ENCODE measurements at places on chromosomes 7 and 10. TPM values are rescaled to one million over a fixed set of nuclear protein-coding genes. Genes with fewer than 3 reads are reported as not detected.

The TSPAN12 gene
- polyA plus RNA-seq: 67.6 TPM

The GFRA1 gene
- polyA plus RNA-seq: 22.2 TPM

DNA sequence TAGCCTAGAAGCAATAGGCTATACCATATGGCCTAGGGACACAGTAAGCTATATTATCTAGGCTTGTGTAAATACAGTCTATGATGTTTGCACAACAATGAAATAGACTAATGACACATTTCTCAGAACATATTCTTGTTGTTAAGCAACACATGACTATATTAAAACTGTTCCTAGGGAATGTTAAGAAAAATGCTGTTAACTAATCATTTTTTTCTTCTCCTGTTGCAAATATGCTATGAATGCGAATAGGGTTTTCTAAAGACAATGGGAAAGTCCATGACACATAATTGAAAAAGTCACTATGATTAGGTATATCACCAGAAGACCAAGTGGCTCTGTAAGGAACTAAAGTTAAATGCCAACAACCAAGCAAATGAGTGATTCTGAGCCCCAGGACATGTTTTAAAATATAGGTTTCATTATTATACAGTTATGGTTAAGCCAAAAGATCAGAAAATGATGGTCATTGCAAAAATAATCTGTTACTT lies 454.0 kb upstream of the SORCS1 start:
- DNase-seq: no peak

DNA sequence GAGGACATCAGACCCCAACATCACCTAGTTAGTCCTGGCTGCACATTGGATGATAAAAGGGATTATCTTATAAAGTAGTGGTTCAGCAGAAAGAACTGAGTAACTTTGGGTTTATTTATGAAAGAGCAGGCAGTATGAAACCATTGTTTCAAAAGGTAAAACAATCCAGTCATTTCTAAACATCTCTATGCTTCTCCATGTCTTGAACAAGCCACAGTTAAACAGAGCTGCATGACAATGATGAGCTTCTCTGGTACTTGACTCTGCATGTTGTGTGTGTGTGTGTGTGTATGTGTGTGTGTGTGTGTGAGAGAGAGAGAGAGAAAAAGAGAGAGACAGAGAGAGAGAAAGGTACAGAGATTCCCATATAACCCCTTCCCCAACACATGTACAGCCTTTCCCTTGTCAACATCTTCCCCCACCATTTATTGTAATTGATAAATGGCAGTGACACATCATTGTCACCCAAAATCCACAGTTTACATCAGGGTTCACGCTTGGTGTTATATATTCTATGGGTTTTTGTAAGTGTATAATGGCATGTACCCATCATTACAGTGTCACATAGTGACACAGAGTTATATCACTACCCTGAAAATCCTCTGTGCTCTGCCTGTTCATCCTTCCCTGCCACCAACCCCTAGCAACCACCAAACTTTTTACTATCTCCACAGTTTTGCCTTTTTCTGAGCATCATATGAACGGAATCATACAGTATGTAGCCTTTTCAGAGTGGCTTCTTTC lies 32.8 kb upstream of the SLC18A3 start:
- no peak for DNase-seq

GRCh38 chr10:99329554-99330346 lies 594 bp downstream of the CNNM1 start:
- DNase-seq: no peak

DNA sequence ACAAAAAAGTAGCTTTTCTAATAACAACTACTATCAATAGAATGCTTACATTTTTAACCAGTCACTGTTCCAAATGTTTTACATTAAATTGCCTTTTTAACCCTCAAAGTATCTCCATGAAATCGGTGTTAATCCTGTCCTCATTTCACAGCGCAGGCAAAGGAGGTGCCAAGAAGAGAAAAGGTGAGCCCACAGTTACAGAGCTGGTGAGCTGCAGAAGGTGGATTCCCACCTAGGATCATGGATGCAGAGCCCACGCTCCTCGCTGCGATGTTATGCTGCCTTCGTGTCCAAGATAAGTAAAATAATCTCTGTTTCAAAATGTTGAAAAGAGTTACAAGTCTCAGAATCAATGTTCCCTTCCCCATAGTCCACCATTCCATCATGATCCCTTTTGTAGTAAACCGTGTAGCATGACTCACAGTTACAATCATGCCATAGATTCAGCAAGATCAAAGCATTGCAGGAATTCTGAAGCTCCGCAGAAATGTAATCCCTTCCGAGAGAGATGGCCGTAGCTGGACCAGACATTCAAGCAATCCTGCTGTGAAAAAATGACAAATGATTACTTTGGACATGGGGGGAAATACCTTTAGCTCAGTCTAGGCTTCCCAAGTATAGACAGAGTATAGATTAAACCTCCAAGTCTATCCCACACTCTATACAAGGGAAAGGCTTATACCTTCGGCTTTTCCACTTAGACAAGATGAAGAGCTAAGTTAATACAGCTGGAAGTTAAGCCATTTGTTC lies 394.7 kb upstream of the AKR1E2 start:
- no peak for DNase-seq
